ENCODE measurements at places on chromosomes 6 and 20.

- no peak for DNase-seq
Observed at GRCh38 chr6:3825331-3825831, 23.8 kb upstream of the FAM50B start.

DNA sequence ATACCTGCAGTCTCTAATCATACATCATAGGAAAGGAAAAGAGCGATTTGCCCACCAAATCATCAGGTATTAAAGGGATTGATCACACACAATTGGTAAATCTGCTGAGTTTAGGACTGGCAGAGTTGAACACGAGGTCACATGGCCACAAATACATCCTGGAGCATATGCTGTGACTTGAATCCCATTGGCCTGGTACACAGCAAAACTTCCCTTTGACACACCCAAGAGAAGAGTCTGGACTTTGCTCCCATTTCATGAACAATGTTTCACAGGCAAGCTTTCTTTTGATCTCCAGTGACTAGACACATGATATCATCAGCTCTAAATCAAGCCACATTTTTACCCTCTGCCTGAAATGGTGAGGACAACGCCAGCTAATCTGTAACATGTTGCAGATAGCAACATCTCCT, 117.9 kb downstream of the ISM1 start:
- DNase-seq = peak; percentile 35

GRCh38 chr6:141667580-141668309, 465.0 kb upstream of the GJE1 start:
- no peak for DNase-seq

GRCh38 chr6:73309785-73310502, 44.1 kb downstream of the DPPA5 start:
- no peak for DNase-seq

Measured in RKO (cell line).